ENCODE measurements at places on chromosomes 2 and 18.

GRCh38 chr2:237566401-237567235 lies at the start of gene PRLH:
TSS of gene PRLH (plus strand) at chr2:237566574. CDS start at chr2:237566574, 0 bp downstream.
- DNase-seq, result no peak

- no peak for DNase-seq
Observed at GRCh38 chr2:23562143-23562542, 177.2 kb downstream of the KLHL29 start.

DNA sequence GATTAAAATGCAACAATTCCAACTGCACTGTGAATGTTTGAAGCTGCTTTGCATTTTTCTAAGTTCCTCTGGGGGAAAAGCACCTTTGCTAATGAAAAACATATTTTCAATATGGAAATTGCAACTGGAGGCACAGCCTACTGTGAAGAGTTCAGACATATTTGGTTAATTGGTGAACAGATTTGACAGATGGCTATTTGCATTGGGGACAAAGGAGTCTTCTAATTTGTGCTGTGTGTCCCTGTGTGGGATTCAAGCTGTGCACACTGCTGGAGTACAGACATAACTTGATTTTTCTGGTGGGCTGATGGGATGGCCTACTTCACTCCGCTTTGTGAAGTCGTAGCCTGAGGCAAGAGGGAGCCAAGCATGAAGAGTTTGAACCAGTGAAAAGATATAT lies 40.7 kb upstream of the ARHGAP25 start:
- no peak for DNase-seq

DNA sequence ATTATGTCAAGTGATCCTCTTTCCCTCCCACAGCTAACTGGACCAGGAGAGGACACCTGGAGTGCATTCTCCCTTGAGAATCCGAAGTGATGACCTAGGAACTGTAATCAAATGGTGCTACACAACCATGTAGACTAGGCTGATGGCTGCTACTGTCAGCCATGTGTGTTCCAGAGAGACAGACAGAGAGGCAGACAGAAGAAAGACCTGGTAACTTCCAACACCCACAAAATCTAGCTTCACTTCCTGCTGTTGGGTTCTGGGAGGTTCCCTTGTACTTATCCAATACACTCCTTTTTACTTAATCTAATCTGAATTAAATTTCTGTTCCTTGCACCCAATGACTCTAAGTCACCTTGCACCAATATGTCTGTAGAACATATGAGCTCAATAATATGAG lies 72.3 kb downstream of the AAK1 start:
- DNase-seq, result no peak

DNA sequence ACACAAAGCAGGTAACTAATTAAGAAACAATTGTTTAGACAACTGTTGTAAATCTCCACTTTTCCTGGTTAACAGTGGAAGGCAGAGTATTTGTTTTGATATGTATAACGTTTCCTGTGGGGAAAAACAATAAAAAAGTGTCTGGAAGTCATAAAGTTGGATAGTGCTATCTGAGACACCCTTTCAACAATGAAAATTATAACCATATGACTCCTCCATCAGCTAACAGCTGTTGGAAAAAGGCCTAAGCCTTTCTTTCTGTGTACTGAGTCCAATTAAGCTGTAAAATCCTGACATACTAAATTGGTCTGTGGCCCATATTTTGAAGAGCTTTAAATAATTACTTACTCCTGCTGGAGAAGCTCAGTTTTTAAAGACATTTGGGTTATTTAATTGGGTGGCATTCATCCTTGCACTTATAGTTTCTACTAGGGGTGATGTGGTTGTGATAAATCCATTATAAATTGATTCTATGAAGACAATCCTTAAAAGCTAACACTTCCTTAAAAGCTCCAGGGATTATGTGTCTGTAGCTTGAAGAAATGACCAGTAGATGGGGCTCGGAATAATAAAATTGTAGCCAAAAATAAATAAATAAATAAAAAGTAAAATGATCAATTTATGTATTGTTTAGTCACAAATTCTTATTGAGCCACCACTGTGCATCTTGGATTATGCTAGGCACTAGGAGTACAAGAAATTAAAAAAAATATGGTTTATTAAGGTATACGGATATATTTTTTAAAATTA lies 698.1 kb upstream of the NXPH2 start:
- no peak for DNase-seq
